ENCODE measurements at places on chromosomes 4 and X.

DNA sequence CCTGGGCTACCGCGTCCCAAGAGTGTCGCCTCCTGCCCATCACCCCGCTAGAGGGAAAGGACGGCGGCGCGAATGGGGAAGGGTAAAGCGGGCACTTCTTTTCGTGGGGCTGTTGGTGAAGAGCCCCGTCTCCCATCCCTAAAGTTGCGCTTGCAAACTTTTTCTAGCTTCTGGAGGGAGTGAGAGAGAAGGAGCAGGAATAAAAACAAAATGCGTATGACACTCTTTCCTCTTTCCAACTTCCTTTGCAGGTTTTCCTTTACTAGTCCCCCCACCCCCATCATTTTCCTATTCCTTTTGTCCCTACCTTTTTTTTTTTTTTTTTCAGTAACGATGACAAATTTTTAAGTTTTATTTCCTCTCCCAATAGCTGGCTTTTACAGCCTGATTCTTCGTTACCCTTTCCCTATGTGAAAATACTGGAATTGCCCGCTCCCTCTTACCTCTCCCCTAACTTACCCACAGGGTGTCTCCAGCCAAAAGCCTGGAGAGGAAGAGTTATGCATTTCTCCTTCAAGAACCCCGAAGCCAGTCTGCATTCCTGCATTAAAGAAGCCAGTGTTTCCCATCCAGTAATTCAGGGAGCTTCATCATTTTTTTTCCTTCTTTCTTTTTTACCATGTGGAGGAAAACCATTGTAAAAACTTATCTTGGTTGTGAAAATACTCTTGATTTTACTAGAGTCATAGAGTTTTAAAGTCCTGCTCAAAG is 613 bp upstream of the ARSJ start:
- DNase-seq: no peak

- no peak for DNase-seq
Observed at GRCh38 chr4:159052315-159052714, 50.6 kb upstream of the RAPGEF2 start.

DNA sequence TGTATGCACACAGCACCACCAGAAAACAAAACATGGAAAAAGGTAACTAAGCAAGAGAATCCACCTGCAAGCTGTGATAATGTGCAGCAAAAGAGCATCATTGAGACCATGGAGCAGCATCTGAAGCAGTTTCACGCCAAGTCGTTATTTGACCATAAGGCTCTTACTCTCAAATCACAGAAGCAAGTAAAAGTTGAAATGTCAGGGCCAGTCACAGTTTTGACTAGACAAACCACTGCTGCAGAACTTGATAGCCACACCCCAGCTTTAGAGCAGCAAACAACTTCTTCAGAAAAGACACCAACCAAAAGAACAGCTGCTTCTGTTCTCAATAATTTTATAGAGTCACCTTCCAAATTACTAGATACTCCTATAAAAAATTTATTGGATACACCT is 90.2 kb downstream of the TET2 start:
- DNase-seq: no peak

DNA sequence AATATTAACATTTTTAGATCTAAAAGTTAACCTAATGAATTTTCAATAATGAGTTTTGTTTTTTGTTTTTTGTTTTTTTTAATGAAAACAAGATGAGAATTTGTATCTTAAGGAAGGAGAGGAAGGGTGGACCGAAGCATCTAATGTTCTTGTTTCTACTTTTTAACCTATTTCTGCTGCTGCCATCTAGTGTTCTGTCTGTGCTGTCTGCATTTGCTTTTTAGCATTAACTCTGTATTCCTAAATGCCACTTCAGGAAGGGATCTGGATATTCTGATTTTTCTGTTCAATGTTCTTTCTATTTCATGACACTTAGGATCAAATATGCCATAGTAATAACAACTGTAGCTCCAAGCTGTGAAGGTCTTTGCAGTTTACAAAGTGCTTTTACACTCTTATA is 161.7 kb downstream of the BRWD3 start:
- DNase-seq: no peak

DNA sequence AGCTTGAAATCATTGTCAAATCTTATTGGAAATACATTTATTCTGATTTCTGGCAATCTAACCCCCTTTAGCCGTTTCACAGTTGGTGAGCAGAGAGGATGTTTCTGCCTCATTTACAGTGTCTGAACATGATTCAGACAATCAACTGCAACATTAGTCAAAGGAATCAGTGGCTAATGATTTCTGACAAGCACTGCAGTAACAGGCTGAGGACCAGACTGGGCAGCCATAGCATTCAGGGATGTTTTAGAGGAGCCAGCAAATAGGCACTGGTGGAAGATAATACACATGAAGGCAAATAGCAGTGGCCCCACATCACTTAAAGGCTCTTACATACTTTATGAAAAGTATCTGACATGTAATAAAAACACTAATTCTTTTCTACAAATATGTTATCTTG is 102.8 kb downstream of the TTC29 start:
- no peak for DNase-seq

DNA sequence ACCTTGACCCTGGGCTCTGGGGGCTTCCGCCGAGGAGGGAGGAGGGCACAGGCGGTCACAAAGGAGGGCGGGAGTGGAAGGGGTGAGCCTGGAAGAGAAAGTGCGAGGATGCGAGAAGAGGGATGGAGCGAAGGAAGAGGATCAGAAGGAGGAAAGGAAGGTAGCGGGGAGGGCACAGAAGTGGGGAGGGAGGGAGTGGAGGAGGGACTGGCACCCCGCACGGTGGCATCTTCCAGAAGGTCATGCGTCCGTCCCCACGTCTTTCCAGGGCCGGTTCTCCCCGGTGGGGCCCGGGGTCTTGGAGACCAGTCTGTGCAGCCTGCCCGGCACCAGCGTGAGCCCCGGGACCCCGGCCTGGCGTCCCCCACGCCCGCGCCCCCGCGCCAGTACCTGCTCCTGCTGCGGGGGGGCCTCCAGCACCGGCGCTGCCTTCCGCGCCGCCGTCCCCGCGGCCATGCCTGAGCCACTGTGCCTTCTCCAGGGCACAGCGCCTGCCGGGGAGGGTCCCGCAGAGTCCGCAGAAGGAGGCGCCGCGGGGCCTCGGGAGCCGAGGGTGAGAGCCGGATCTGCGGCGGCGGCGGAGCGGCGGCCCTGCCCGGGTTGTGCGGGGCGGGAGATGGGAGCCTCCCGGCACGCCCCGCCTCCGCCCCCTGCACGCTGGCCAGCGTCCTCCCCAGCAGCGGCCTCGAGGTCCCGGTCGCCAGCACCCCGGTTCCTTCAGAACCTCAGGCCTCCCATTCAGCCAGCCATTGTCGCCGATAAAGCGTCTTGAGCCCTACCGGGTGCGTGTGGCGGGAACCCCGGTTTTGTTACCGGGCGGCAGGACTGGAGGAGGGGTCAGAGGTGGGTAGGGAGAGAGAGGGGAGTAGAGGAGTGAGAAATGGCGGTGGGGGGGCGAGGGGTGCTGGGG is at the start of gene RNF175:
Gene RNF175, minus strand, starts transcription at position 618 of the 910 bp plus-strand sequence. Its CDS starts 162 bp downstream, at position 456.
- DNase-seq: no peak

DNA sequence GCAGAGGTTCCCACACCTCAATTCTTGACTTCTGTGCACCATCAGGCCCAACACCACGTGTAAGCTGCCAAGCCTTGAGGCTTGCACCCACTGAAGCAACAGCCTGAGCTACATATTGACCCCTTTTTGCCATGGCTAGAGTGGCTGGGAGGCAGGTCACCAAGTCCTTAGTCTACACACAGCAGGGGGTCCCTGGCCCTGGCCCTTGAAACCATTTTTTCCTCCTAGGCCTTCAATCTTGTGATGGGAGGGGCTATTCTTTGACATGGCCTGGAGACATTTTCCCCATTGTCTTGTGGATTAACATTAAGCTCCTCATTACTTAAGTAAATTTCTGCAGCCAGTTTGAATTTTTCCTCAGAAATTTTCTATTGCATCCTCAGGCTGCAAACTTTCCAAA is 336.6 kb downstream of the IL15 start:
- no peak for DNase-seq

DNA sequence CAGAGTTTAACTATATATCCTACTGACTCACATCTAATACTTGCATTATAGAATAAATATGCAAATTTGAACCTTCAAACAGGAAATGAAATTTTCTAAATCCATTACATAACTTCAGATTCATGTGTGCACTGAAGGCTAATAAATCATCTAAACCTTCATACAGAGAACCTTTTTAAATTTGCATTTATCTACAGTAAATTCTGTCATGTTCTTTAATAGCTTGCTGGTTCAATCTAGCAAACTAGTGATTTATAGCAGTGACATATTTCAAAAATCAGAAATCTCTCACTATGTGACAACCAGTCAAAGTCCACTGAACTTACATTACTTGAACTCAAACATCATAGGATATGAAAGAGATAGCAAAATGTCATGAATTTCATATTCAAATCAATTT is 65.1 kb downstream of the LRBA start:
- no peak for DNase-seq

- DNase-seq: no peak
Observed at GRCh38 chr4:26213317-26213716, 107.5 kb upstream of the RBPJ start.

GRCh38 chr4:110625576-110626257 is 2.8 kb upstream of the PITX2 start:
- DNase-seq: no peak

DNA sequence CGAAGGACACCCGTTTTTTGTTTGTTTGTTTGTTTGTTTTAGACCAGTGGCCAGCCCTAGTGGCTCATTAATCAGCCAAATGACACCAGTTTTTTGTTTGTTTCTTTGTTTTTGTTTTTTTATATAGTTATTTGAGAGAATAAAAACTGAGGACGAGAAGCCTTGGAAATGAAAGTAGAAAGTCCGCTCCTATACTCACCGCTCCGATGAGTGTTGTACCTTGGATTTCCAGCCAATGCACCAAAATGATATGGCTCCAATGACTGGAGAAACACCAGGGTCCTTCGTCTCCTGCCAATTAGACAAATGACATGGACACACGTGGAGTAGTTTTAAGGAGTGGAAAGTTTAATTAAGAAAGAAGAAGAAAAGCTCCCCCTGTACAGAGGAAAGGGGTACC is 87.9 kb downstream of the ZXDA start:
- DNase-seq: no peak

- DNase-seq: no peak
Observed at GRCh38 chr4:106582103-106582502, 213.5 kb upstream of the GIMD1 start.

DNA sequence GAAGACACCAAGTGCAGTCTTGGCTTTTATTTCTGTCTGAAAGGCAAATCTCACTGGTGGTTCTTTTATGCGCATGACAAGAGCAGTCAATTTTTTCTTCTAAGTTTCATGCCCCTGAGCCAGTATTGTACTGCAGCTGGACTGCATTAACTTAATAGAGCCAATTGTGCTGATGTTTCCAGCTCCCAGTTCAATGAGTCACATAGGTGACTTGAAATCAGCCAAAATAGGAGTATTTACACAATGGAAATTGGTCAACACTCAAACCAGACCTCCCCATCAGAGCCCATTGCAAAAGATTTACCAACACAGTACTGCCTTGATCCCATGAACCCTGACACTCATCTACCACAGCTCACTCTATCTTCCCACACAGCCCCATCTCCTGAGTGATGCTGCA is 100.3 kb upstream of the GUCY1A1 start:
- DNase-seq: no peak

GRCh38 chr4:113436360-113436759 is 325.2 kb downstream of the CAMK2D start:
- no peak for DNase-seq

DNA sequence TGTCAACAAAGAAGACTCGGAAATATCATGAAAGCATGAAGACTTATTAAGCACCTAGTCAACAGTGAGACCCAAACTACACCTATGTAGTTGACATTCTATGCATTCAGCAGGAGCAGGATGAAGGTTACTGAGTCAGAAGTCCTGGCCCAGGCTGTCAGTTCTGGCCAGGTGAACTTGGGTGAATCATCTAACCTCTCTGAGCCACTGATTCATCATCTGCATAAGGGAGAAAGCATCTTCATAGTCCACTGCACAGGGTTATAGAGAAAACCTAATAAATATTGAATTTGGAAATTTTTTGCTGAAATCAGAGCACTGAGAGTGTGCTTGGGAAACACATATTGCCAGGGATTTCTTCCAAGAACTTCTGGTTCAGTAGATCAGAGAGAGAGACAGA is 296.0 kb upstream of the SFRP2 start:
- DNase-seq: no peak

DNA sequence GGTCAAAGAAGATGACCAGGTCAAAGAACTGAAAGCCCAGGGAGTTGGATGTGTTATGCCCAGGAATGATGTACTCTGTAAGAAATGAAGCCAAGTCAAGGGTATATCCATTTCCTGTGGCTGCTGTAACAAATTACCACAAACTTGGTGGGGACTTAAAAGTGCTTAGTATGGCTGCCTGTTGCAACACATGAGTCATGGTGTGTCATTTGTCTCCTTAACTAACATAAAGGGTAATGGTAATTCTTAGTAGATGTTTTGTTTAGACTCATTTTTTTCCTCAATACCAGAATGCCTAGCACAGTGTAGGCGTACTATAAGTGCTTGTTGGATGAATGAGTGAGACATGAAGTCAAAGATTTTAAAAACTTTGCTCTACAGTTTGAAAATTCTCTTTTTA is 45.7 kb downstream of the SYTL5 start:
- no peak for DNase-seq

GRCh38 chr4:105305019-105305836 is 158.6 kb downstream of the TET2 start:
- no peak for DNase-seq

DNA sequence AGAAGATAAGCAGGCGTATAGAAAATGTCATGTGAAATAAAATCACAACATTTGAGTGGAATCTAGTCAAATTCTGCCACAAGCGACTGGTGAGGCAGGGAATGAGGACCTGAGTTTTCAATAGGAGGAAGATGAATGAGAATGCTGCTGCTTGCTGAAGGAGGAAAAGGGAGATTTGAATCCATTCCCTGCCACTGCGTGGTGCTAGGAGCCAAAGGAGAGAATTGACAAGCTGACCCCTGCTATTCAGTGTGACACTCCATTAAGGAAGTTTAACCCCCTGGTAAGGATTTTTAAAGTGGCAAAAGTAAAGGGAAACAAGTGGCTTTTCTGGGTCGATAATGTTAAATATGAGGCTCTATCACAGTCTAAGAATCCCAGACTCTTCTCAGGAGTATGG is 314.0 kb downstream of the NAF1 start:
- DNase-seq: no peak

- DNase-seq: no peak
Observed at GRCh38 chr4:116925900-116926457, 159.4 kb downstream of the TRAM1L1 start.

- DNase-seq: no peak
Observed at GRCh38 chr4:68348577-68348976, 1.3 kb downstream of the YTHDC1 start.

DNA sequence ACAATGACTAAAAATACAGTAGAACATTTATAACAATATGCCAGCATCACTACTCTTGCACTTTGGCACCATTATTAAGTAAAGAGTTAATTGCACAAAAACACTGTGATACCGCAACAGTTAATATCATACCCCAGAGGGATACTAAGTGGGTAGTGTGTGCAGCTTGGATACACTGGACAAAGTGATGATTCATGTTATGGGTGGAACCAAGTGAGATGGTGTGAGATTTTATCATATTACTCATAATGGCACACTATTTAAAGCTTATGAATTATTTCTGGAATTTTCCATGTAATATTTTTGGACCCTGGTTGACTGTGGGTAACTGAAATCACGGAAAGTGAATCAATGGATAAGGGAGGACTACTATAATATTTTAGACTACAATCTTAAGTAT is 265.3 kb downstream of the PCDH18 start:
- no peak for DNase-seq

- DNase-seq: no peak
Observed at GRCh38 chr4:3820016-3820805, 54.0 kb downstream of the ADRA2C start.

All from bone marrow (tissue), 2 donors.